Keratinocyte (primary cell): ENCODE measurements at places on chromosomes 2 and 18. TPM values are rescaled to one million over a fixed set of nuclear protein-coding genes. Genes with fewer than 3 reads are reported as not detected.

Gene EML6
- 0.26 to 2.0 TPM (median 0.96 TPM) in 3 replicates for polyA plus RNA-seq

Gene TUBA3E
- polyA plus RNA-seq: not detected in 3 replicates

Gene QPCT
- 11.6 to 26.2 TPM (median 11.7 TPM) in 3 replicates for polyA plus RNA-seq

Gene THAP4
- polyA plus RNA-seq: 30.3 to 39.5 TPM (median 36.2 TPM) in 3 replicates

Gene TNFAIP6
- polyA plus RNA-seq: 0.12 to 0.21 TPM in 2 of 3 replicates, not detected in the other
